Stimulated activated CD8-positive, alpha-beta memory T cell treated with anti-CD3 and anti-CD28 coated beads, Interleukin-4, amount 100 ng/mL, for 1 hour (primary cell): ENCODE measurements at places on chromosomes 11 and 22.

GRCh38 chr11:22707119-22707899 is 40.9 kb downstream of the GAS2 start:
- DNase-seq: no peak

- DNase-seq: no peak
Measured at GRCh38 chr11:18132341-18132740, at the start of gene MRGPRX3. TSS of gene MRGPRX3 (plus strand) at chr11:18132571. CDS start at chr11:18137203, 4,632 bp downstream.

DNA sequence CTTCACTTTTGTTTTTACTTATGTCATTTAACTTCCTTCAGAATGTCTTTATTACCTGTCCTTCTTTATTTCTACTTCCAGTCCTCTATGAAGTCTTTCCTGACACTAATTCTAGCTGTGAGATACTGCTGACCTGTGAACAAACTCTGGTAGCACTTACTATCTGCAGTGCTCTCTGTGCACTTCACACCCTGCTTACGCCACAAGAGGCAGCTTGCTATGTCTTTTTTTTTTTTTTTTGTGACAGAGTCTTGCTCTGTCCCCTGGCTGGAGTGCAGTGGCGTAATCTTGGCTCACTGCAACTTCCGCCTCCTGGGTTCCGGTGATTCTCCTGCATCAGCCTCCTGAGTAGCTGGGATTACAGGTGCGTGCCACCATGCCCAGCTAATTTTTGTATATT is 10.7 kb downstream of the STIM1 start:
- DNase-seq: no peak

DNA sequence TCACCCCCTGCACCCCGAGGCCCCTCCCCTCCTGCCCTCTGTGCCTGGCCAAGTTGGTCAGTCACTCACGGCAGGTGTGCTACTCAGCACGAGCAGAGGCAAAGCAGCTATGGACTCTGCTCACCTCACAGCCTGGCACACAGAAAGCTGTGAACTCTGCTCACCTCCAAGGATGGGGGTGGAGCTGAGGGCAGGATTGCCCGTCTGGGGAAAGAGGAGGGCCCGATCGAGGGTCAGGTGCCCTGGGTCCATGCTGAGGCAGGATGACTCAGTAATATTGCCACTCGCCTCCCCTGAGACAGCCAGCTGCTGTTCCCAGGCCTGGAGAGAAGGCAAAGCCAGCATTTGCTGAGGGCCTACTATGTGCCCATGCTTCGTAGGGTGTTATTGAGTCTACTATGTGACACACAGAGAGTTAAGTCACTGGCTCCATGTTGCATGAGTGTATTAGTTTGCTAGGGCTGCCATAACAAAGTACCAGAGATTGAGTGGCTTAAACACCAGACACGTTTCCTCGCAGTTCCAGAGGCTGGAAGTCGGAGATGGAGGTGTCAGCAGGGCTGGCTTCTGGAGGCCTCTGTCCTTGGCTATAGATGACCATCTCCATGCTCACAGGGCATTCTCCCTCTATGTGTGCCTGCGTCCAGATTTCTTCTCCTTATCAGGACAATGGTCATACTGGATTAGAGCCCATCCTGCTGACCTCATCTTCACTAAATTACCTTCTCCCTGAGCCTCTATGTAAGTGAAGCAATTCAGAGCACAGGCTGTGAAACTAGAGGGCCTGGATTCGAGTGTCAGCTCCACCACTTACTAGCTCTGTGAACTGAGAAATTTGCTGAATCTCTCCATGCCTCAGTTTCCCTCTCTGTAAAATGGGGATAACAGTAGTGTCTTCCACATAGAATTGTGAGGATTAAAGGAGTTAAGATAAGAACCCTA is 13.2 kb upstream of the TSKU start:
- DNase-seq: no peak

GRCh38 chr11:121889931-121890330 is 226.1 kb downstream of the BLID start:
- DNase-seq: no peak

GRCh38 chr11:834371-835316 is 1.9 kb downstream of the CD151 start:
- no peak for DNase-seq

DNA sequence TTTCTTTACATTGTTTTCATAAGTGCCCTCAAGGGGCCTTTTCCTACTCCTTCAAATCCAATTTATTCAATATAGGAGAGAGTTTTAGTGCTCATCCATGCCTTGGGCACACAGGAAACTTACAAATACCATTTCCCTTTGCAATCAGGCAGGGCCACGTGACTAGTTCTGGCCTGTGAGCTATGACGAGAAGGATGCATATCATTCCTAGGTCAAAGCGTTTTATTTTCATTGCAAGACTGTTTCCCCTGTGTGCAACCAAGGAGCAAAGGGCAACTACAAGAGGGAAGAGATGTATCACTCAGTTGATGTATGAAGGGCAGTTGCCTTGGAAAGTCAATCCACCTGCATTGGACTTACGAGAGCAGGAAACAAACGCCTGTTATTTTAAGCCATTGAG is 1.9 kb upstream of the TRAF6 start:
- no peak for DNase-seq

DNA sequence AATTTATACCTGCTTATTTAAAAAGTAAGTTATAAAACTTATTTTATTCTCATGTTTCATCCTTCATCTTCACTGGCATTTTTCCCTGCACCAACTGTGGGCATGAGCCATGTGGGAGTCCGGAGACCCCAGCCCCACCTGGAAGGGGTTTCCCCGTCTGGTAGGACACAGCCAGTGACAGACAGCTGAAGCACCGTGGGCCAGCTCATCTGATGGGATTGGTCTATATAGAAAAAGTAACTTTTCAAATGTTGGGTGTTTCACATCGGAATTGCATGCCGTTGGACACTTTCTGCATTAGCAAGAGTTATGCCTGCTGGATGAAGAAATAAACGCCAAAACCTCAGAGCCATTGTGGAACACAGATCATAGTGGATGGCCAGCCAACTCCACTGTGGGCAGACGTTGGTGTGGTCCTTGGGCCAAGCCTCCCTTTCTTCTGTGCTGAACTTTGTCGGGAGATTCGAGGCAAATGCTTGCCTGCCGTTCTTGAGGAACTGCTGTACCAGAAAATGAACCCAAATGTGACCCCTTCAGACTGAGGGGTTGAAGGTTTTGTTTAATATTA is 1329.3 kb downstream of the TBC1D22A start:
- DNase-seq: no peak

DNA sequence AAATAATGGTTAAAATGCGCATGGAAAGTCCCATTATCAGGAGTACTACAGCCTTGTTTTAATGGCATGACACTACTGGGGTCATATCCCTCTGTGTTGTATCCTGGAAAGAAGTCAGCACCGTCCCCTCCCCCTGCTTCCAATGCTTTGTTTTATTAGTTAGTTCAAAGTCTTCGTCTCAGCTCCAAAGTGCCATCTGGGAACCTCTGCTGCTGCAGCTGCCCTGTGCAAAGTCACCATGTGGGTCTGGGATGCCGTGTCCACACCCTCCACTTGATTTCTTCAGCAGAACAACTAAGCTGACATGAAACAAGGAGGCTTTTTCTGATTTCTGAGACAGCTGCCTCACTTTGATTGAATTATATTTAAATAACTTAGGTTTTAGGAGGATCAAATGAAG is 29.5 kb upstream of the NCAM1 start:
- DNase-seq: no peak

- no peak for DNase-seq
Measured at GRCh38 chr11:118014022-118014421, 27.8 kb downstream of the IL10RA start.

DNA sequence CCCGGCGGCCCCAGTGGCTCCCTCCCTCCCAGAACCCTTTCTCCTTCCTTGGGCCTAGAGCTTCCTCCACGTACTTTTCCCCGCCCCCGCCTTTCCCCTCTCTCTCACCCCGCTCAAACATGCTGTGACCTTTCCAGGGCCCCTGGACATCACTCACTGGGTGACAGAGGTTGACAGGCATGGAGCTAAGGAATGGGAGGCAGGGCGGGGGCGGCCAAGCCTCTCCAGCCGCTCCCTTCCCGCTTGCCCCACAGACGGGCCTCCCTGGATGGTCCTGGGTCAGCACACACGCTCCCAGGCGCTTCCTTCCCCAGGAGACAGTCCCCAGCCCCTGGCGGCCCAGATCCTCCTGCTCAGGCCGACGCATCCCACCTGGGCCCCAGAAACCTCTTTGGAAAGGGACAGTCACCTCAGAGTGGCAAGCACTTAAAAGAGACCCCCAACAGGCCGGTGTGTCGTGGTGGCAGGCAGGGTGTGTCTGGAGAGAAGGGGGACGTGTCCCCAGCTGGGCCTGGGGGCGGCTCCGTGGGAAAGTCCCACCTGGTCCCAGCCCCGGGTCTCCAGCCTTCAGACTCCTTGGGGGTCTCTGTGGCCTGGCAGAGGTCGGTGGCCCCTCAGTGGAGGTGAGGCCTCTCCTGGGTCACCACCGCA is 8.8 kb downstream of the H19 start:
- DNase-seq: no peak

DNA sequence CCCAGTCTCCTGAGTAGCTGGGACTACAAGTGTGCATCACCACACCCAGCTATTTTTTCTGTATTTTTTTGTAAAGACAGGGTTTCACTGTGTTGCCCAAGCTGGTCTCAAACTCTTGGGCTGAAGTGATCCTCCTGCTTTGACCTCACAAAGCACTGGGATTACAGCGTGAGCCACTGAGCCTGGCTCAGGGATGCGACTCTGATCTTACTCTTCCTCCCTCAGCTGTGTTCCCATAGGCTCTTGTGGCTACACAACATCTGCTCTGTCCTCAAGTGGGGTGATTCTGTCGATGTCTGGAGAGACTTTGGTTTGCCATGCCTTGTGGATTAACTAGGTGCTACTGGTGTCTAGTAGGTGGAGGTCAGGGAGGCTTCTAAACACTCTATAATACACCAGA is 127.0 kb upstream of the SERPIND1 start:
- DNase-seq: no peak

DNA sequence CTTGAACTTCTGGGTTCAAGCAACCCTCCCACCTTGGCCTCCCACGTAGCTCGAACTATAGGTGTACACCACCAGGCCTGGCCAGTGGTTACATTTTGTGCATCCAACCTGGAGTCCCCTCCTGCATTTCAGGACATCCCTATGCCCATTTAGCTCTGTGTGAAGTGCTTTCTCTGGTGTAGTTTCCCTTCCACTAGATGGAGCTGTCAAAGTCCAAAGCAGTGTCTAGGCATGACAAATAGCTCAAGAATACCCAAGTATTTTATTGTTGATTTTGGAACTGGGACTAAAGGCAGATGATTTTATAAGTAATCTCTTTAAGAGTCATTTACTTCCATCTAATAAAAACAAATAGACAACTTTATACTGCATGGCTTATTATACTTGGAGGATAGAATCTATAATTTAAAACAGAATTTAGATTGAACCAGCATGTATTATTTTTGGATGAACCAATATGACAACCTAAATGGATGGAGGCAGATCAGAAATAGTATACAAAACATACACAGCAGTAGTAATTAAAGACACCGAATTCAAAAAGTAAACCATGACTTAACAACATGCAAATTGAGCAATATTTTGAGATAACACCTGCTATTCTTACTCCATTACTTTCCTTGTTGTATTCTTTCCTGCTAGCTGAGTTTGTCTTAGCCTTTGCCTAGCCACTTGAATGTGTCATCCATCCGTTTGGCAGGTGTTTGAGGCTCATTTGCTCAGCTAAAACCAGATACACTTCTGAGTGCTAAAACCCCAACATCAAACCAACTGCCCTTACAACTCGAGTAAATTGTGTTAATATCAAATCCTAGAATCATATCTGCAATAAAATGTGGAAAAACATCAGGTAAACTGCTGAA is 37.7 kb downstream of the EIF4ENIF1 start:
- no peak for DNase-seq

- no peak for DNase-seq
Measured at GRCh38 chr11:109140857-109141515, 281.0 kb upstream of the C11orf87 start.

GRCh38 chr11:119087123-119087522 is 2.4 kb downstream of the HMBS start:
- no peak for DNase-seq

DNA sequence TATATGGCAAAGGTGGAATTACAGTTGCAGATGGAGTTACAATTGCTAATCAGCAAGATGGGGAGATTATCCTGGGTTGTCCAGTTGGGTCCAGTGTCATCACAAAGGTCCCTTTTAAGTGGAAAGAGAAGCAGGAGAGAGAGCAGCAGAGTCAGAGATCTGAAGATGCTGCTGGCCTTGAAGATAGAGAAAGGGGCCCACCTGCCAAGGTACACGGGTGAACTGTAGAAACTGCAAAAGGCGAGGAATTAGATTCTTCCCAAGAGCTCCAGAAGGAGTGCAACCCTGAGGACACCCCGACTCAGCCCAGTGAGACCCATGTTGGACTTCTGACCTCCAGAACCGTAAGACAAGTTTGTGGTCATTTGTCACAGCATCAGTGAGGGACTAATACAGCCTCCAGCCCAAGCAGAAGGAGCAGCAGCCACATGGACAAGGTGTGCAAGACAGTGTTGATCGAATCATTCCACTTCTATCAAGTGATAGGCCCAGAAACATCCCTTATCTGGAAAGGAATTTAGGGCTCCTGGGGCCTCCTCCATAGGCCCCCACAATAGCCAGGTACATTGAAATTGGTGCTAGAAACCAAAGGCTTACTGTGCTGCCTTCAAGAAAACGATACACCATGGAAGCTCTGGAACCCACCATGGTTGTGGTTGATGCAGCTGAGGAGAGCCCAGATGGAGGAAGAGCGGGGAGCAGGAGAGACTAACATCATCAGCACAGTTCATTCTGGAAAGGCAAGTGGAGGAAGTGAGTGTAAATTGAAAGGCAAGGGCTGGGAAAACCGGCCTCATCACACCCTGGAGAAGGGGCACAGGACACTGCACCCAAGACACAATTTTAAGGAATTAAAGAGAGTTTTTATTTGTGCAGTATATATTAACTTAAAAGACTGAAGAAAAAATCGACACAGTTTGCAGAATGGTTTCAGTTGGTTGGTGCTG is 23.3 kb downstream of the SNAP29 start:
- no peak for DNase-seq

- DNase-seq: no peak
Measured at GRCh38 chr11:15970506-15971214, 385.7 kb downstream of the SOX6 start.

GRCh38 chr11:115215694-115216617 is 288.3 kb downstream of the CADM1 start:
- no peak for DNase-seq

DNA sequence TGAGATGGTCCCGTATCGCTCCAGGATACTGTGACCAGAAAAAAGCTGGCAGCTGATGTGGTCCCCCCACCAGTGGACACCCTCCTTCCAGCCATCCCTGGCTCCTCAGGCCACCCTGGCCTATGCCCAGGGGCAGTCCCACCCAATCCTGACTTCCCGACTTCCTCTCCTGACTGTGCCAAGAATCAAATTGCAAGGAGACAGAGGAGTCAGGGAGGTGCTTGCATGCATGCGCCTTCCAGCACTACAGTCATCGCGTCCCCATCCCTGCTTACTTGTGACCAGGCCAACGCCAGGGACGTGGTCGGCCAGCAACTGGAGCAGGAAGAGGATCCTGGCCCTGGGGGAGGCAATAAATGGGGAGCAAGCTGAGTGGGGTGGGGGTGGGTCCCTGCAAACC is 3.6 kb upstream of the FREY1 start:
- no peak for DNase-seq

- DNase-seq: no peak
Measured at GRCh38 chr11:113470233-113470632, 5.0 kb downstream of the DRD2 start.
